Smooth muscle cell of the pulmonary artery (primary cell): ENCODE measurements at places on chromosomes 2 and 18. TPM values are rescaled to one million over a fixed set of nuclear protein-coding genes. Genes with fewer than 3 reads are reported as not detected.

SALL3 gene
- total RNA-seq = 0.52 TPM in 1 of 2 replicates, not detected in the other

G6PC2 gene
- not detected in 2 replicates for total RNA-seq

SERPINB13 gene
- total RNA-seq = not detected in 2 replicates

SIX3 gene
- not detected in 2 replicates for total RNA-seq

C2orf80 gene
- total RNA-seq = not detected in 2 replicates

XIRP2 gene
- total RNA-seq = not detected in 2 replicates

PJVK gene
- total RNA-seq = 1.2 and 2.5 TPM in 2 replicates

EFR3B gene
- total RNA-seq = 0.85 and 2.4 TPM in 2 replicates

PLGLB2 gene
- total RNA-seq = 0.92 and 1.3 TPM in 2 replicates

NEU4 gene
- total RNA-seq = 0.07 and 0.13 TPM in 2 replicates

VWA3B gene
- not detected in 2 replicates for total RNA-seq

SLC9A4 gene
- total RNA-seq = 0.03 TPM in 1 of 2 replicates, not detected in the other

ANKRD30BL gene
- not detected in 2 replicates for total RNA-seq

TEX44 gene
- total RNA-seq = not detected in 2 replicates

ALPP gene
- total RNA-seq = not detected in 2 replicates

KLHL30 gene
- 5.2 and 11.7 TPM in 2 replicates for total RNA-seq

RABL2A gene
- total RNA-seq = 10.6 and 16.6 TPM in 2 replicates

BOLL gene
- total RNA-seq = not detected in 2 replicates

TMEM247 gene
- total RNA-seq = not detected in 2 replicates

STPG4 gene
- 0.07 and 0.20 TPM in 2 replicates for total RNA-seq

IL37 gene
- not detected in 2 replicates for total RNA-seq

MBD5 gene
- 22.4 and 24.8 TPM in 2 replicates for total RNA-seq

LAMA3 gene
- 3.8 and 8.3 TPM in 2 replicates for total RNA-seq

TBC1D8 gene
- total RNA-seq = 9.7 and 12.1 TPM in 2 replicates

CHRND gene
- total RNA-seq = not detected in 2 replicates

DNAJC5G gene
- not detected in 2 replicates for total RNA-seq

ZNF532 gene
- total RNA-seq = 57.8 and 66.3 TPM in 2 replicates

MALL gene
- total RNA-seq = 47.8 and 48.5 TPM in 2 replicates

SOWAHC gene
- total RNA-seq = 13.1 and 22.6 TPM in 2 replicates

ZNF385B gene
- not detected in 2 replicates for total RNA-seq

EPG5 gene
- total RNA-seq = 45.2 and 66.9 TPM in 2 replicates

REG1B gene
- not detected in 2 replicates for total RNA-seq

CDH19 gene
- 0.33 and 4.3 TPM in 2 replicates for total RNA-seq

SMC6 gene
- 17.7 and 19.4 TPM in 2 replicates for total RNA-seq

TRIM43B gene
- not detected in 2 replicates for total RNA-seq

GDF7 gene
- 0.63 and 1.0 TPM in 2 replicates for total RNA-seq

RAB27B gene
- 10.6 and 63.2 TPM in 2 replicates for total RNA-seq

TAF4B gene
- 2.7 and 3.3 TPM in 2 replicates for total RNA-seq

ALMS1 gene
- total RNA-seq = 18.4 and 19.7 TPM in 2 replicates

BCL2 gene
- total RNA-seq = 0.92 and 3.1 TPM in 2 replicates

DNAJC27 gene
- 4.0 and 4.7 TPM in 2 replicates for total RNA-seq

LINC00305 gene
- total RNA-seq = not detected in 2 replicates

KCNE4 gene
- total RNA-seq = 37.7 and 120 TPM in 2 replicates

APOB gene
- total RNA-seq = under 0.01 TPM in 1 of 2 replicates, not detected in the other

RELCH gene
- total RNA-seq = 38.4 and 45.0 TPM in 2 replicates

TP53I3 gene
- 16.8 and 25.8 TPM in 2 replicates for total RNA-seq

CEP68 gene
- 7.0 and 13.3 TPM in 2 replicates for total RNA-seq

FBXO48 gene
- total RNA-seq = 0.26 and 0.39 TPM in 2 replicates

LPIN2 gene
- total RNA-seq = 39.7 and 41.6 TPM in 2 replicates

KIAA2012 gene
- not detected in 2 replicates for total RNA-seq

SERPINB2 gene
- 0.50 and 14.4 TPM in 2 replicates for total RNA-seq

TUBA3E gene
- total RNA-seq = not detected in 2 replicates

ZC3H15 gene
- 48.7 and 55.7 TPM in 2 replicates for total RNA-seq
